ENCODE measurements at places on chromosomes 4 and X.

DNA sequence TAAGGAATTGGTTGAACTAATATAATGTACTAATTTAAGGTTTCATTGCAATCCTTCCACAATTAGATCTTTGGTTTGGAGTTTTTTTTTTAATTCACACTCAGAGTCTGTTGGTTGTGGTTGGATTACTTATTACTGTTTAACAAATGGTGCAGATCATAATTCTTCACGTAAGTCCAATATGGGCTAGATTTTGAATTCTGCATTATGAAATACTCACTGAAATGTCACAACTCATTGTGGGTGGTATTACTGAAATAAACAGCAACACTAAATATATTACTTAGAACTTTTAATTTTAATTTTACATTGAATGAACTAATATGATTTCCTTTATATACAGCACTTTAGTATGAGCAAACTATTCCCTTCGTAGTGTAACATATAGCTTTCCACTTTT is 94.2 kb upstream of the MYOZ2 start:
- DNase-seq = no peak

GRCh38 chrX:38304010-38304409 is 23.3 kb downstream of the RPGR start:
- DNase-seq = no peak

- no peak for DNase-seq
Measured at GRCh38 chr4:98748609-98749008, 90.2 kb upstream of the TSPAN5 start.

GRCh38 chr4:47882228-47882627 is 32.2 kb downstream of the NFXL1 start:
- DNase-seq = no peak

DNA sequence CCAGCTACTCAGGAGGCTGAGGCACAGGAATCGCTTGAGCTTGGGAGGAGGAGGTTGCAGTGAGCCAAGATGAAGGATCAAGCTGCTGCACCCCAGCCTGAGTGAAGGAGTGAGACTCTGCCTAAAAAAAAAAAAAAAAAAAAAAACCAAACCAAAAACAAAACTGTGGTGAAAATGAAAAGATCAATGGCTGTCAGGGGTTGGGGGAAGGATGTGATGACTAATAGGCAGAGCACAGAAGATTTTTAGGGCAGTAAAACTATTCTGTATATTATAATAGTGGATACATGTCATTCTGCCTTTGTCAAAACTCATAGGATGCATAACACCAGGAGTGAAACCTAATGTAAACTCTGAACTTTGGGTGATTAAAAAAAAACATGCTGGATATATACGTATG is 69.9 kb upstream of the ELOVL6 start:
- DNase-seq = no peak

GRCh38 chr4:845233-845835 is 19.4 kb upstream of the CPLX1 start:
- DNase-seq = peak; percentile 33

DNA sequence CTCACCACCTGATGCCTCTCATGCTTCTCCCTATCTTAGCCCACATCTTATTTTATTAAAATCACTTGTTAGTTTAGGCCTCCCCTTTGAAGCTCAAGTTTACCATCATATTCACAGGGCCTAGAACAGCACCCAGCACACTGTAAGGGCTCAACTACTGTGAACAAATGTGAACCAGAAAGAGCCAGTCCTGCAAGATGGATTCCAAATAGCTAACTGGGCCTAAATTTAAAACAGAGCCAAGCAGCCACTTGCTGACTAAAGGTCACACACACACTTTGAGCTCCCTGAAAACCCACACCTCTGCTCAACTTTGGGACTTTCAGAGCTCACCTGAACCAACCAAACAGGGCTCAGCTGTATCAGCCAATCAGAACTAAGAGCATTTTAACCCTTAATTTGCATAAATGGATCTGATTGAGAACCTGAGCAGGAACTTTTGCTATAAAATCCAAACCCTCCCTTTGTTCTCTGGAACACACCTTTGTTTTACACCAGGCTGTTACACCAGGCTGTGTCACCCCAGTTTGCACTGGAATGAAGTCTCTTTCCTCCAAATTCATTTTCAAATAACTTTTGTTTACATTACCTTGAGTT is 62.1 kb upstream of the EXOC1L start:
- no peak for DNase-seq

DNA sequence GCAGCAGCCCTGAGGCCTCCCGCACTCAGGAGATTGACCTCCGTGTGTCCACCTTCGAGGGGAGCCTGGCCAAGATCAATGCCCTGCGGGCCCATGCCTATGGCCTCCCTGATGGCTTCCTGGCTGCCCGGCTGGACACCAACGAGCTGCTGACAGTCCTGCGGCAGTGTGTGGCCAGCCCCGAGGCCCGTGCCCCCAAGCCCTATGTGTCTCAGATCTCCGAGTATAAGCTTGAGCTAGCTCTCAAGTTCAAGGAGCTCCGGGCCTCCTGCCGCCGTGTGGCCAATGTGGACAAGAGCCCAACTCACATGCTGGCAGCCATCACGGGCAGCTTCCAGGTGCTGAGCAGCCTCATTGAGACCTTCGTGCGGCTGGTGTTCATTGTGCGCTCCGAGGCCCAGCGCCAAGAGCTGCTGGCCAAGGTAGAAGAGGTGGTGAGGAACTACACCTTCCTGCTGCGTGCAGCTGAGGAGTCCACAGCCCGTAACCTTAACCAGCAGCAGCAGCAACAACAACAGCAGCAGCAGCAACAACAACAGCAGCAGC is 25.5 kb upstream of the PRPS1 start:
- DNase-seq = no peak

DNA sequence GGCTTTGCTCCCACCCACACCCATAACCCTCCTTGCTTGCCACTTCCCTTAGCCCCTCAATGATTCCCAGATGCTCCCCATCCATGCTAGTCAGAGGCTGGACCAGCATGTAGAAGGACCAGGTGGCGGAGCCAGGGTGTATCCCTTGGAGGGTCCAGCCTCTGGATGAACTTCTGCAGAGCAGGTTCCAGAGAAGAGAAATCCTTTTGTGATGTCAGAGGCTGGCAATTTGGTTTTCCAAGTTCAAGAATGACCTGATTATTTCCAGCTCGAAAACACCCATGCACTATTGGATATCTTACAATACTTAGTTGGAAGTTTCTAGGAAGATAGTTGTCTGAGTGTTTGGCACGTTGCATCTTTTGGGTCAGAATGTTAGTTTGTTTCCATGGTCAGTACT is 168.3 kb upstream of the RPS6KA3 start:
- no peak for DNase-seq

DNA sequence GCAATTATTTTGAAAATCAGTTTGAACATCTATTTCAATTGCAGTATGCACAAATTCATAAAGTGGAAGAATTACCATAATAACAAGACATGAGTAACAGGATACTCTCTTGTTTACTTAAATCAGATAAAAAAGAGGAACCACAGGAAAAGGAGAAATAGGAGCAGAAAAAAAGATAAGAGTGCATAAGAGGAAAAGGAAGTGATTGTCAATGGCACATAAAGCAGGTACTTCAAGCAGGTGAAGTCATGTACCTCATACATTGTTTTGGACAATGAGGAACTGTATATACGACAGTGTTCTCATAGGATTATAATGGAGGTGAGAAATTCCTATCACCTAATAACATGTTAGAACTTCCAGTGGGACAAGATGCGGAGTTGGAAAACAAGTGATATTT is 334.5 kb upstream of the PCDH7 start:
- DNase-seq = no peak

GRCh38 chr4:156767911-156768415 is 203.6 kb downstream of the PDGFC start:
- no peak for DNase-seq

- no peak for DNase-seq
Measured at GRCh38 chr4:12186526-12186925, 757.8 kb upstream of the HS3ST1 start.

GRCh38 chrX:132634521-132634920 is 145.7 kb upstream of the MBNL3 start:
- DNase-seq = no peak

- no peak for DNase-seq
Measured at GRCh38 chr4:52951016-52951415, 88.9 kb downstream of the RASL11B start.

DNA sequence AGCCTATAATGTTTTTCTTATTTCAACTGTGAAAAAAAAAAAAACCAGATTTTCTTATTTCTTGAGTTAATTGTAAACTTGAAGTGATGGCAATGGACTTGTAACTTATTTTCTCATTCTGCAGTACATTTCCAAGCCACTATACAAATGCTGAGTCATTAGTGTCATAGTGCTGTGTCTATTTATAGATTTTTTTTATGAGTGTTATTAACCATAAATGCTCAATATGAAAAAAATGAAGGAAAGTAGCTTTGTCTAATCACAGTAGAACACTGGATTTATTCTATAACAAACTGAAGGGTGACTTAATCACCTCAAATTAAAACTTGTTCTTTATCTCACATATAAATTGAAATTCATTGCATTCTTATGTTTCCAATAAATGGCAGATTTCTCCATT is 718.6 kb downstream of the CCSER1 start:
- peak; percentile 60 for DNase-seq

GRCh38 chr4:169070071-169070894 is 60.2 kb upstream of the CBR4 start:
- DNase-seq = peak; percentile 94

DNA sequence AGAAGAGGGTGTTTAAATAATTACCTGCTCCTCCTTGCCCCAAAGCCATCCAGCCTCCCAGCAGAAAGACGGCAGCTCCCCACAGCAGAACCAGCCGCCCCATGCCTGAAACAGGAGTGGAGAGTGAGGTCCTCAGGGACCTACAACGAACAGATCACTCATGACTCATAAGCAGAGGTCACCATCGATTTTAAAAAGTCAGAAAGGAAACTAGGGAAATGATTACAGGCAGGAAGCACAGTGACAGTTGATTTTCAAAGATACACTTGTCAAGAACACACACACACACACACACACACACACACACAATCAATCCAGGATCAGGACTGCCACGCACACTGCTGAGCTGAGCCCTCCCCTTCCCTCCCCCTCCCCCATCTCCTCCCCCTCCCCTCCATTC is at the start of gene CRLF2:
CRLF2 (minus strand) TSS at position 118 of the 400 bp plus-strand sequence; CDS start at position 103, 15 bp downstream.
- peak; percentile 19 for DNase-seq

DNA sequence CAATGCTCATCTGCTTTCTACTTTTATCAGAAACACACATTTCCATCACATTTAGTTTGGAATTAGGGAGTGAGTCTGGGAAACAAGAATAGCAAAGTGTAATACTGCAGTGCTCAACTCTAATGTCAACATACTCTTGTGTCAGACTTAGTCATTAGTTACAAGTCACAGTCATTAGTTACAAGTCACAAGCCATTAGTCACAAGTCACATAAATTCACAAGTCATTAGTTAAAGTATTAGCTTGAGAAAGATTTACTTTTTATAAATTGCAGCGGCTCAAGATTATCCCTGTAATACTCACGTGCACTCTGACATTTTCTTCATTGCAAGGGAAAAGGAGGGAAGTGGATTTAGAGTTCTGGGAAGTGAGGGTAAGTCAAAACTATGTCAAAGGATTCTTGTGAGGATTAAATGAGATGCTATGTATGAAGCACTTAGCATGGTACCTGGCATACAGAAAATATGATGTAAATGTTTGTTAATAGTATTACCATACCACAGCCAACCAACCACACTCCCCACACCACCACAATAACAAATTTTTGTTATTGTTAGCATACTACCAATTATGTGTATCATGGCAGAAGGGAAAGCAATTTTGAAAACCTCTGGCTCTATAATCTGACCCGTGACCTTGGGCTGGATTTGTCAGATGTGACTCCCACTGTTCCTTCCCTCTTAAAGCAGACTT is 116.6 kb downstream of the ARHGAP24 start:
- DNase-seq = peak; percentile 7

- DNase-seq = no peak
Measured at GRCh38 chrX:7420717-7421116, 272.8 kb upstream of the PUDP start.

GRCh38 chr4:65021737-65022136 is 612.5 kb upstream of the TECRL start:
- no peak for DNase-seq

Data from fibroblast of skin of scalp (primary cell).